ENCODE measurements at places on chromosomes 2 and 18.

GRCh38 chr2:211673133-211673905, 865.3 kb downstream of the ERBB4 start:
- DNase-seq = no peak

DNA sequence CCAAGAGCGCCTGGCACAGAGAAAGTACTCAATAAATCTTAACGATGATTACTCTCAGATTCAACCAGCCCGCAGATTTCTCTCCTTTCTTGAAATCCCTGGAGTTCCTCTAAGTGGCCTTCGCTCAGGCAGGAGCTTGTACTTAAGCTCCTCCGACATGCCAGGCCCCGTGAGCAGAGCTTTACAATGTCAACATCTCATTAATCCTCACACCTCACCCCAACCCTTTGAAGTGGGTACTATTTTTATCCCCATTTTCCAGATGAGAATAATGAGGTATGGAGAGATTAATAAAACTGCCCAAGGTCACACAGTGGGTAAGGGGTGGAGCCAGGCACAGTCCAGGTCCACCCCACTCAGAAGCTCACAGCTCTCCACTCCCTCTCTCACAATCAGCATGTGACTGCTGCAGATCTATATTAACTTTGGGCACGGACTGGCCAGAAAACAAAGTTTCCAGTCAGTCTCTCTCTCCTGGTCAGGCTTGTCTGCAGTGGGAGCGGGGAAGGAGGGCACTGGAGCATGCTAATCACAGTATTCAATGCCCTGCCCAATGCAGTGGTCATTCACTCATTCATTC, 18.0 kb downstream of the DNMT3A start:
- DNase-seq = no peak

DNA sequence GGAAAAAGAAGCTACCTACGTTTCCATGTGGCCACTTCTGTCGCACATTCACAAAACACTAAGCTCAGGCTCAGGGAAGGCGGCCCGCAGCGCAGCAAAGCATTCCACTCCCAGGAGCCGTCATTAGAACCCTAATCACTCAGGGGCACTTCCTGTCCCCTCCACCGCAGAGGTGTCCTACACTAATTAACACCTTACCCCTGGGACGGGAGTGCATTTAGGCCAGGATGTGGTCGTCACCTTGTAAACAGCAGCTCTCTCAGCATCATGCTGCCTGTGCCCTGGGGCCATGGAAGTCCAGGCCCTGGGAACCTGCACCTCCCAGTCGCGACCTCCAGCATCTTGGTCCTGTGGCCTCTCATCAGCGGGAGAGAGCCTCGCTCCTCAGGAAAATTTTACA, 359.8 kb upstream of the SALL3 start:
- peak; percentile 86 for DNase-seq

DNA sequence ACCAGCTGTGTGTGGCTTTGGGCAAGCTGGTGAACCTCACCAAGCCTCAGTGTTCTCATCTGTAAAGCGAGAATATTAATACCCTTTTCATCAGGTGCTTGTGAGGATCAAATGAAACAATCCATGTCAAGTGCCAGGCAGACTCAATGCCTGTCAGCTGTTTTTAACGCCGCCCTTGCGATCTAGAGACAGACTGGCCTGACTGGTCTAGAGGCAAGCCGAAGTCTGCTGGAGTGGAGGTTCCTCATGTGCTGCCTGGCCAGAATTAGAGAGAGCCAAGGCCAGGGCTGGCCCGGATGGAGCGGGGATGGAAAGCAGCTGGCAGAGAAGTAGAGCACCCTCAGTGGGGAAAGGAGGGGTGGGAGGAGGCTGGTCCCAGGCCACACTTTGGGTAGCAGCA, 74.5 kb upstream of the B3GNT7 start:
- DNase-seq = no peak

DNA sequence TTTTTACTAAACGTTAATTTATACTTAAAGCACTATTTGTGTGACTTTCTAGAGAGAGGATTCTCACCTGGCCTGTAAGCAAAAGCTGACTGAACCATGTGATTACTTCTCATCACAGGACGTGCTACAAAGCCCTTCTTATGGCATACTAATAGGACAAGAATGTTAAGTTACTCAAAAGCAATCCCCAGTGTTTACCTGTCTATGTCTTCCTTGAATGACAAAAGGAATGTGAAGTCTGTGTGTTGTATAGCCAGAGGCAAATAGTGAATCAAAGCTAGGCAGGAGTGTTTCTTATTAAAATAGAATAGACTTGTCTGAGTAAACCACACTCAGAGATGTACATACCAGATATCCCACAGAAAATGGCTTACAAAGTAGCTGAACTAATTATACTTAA, 1465.5 kb downstream of the SUCLG1 start:
- no peak for DNase-seq

DNA sequence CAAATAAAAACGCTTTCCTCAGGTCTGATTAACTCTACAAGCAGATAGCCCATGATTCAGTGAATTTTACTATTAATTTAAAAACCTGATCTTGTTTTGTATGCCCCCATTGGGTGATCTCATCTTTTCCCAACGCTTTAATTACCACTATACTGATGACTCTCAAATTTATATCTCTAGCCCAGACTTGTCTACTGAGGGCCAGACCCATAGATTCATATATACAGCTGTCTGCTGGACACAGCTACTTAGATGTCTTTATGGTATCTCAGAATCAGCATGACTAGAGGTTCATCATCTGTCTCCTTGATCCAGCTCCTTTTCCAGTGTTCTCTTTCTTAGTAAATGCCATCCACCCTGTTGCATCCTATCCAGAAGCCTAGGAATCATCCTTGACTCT, 33.8 kb downstream of the TAF1B start:
- no peak for DNase-seq

DNA sequence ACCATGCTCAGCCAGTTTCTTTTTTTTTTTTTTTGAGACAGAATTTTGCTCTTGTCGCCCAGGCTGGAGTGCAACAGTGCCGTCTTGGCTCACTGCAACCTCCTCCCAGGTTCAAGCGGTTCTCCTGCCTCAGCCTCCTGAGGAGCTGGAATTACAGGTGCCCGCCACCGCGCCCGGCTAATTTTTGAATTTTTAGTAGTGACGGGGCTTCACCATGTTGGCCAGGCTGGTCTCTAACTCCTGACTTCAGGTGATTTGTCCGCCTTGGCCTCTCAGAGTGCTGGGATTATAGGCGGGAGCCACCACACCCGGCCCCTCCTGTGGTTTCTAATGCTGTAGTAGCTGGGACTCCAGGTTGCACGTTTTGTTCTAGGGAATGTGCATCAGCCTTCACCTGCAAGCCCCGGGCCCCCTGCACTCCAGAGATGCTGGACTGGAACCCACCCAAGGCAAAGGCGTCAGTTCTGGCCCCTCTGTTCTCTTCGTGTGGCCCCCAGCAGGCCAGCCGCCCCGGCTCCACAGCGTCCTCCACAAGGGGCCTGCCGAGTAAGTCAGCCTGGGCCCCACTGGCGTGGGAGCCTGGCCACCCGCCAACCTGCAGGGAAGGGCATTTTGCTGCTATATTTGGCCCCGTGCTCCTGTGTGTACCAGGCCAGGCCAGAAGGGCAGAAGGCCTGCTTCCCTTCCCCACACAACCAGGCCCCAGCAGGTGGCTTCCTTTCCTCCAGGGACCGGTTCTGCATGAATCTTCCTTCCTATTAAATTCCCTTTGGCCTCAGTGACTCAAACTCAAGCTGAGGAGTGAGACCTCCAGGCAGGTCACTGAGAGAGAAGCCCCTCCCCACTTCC, 25.7 kb upstream of the B3GNT7 start:
- peak; percentile 86 for DNase-seq

- DNase-seq = no peak
Observed at GRCh38 chr2:25808006-25808383, 70.3 kb downstream of the ASXL2 start.

GRCh38 chr2:232406556-232407310, at the start of gene ALPG:
Gene ALPG (plus strand): TSS chr2:232406844. CDS start chr2:232406895, 51 bp downstream.
- DNase-seq = no peak

DNA sequence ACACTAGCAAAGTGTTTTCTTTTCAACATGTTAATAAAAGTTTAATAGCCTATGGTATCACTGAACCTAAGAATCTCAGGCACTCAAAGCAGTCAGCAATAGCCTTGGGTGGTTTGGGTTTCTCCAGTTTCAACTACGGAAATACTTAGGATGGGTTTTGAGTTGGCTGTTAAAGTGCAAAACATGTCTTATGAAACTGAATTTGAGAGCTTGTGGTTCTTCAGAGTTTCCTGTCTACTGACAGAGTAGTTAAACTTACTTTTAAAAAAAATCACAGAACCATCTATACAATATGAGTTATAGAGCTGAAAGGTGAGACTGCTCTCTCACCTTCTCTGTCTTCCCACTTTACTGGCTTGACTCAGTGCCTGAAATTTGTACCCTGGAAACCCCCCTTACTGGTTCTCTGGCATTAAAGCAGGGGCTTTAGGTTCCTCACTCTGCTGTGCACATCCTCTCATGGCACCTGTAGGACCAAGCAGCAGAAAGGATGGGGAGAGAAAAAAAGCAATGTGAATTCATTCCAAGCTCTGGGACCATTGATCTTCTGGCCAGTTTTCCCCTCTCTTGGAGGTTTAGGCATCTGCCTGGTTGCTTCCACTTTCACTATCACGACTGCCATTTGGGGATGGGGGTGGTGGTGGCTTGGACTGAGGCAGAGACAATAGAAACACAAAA, 18.1 kb downstream of the CCDC141 start:
- peak; percentile 7 for DNase-seq

DNA sequence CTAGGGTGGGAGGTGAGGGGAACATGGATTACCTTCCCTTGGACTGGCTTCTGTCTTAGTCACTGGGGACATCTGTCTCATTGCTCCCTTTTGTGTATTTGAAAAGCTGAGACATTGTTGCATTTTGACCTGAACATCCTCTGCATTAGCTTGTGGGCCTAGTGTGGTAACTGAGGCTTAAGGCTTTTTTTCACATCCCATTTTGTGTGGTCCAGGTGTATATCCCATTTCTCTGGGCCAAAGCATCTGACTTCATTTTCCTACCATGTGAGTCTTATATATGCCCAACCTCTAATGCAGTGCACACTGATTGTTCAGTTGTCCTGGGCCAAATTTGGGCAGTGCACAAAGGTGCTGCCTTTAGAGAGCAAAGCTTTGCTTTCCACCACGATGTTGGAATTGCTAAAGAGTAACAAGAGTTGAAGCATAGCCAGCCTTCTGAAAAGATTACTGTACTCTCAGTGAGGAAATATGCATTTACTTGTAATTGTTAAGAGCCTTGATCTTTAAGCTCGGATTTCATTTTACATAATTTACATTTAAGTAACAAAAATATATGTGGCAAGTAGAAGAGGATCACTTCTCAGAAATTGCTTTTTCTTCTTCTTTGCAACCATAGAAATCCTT, 13.3 kb downstream of the PRKCE start:
- no peak for DNase-seq

DNA sequence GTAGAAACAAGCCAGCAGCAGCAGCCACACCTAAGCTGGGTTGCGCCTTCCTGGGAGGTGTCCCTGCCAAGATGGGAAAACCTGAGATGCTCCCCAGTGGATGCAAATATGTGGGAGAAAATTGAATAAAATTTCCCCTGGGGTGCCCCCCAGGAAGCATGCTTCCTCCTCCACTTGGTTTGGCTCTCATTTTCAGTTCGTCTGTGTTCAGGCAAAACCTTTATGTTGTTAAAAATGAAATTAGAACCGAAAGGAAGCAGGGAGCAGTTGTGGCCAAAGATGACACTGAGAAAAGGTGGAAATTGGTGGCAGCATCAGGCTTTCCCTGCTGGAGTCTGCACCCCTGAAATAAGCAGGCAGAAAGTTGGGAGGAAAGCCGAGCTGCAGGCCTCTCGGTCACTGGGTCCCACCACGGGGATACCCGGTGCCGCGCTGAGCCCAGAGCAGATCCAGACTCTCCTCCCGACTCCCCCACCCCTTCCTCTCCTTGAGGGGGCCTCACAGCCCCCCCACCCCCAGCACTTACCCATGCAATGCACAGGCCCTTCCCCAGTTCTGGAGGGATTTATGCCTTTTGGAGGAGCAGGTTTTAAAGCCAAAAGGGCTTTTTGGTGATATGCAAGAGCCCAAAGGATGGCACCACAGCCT, 267.7 kb upstream of the SPRED2 start:
- DNase-seq = no peak
